Thoracic aorta (tissue), 2 donors: ENCODE measurements at places on chromosomes 5 and 9. TPM values are rescaled to one million over a fixed set of nuclear protein-coding genes. Genes with fewer than 3 reads are reported as not detected.

DNA sequence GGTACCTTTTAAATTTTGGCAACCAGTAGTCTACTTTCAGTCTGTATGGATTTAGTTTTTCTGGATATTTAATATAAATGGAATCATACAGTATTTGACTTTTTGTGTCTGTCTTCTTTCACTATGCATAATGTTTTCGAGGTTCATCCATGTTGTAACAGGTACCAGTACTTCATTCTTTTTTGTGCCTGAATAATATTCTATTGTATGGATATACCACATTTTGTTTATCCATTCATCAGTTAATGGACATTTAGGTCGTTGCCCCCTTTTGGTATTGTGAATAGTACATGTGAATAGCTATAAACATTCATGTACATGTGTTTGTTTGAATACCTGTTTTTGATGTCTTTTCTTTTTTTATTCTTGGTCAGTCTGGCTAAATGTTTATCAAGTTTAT lies 19.1 kb upstream of the TBCA start:
- no peak for DNase-seq

DNA sequence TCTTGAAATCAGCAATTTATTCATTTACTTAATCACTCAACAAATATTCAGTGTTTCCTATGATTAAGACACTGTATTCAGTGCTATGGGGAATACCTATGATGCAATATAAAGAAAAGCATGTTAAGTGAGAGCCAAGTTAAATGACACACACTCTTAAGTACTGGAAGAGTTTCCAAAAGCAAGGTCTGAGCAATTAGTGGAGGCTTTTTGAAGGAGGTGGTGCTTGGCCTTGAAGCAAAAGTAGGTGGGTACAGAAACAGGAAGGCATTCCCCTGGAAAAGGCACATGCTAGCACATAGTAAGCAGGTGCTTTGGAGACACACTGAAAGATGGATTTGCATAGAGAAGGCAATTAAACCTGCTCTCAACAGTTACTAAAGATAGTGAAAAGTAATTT lies 4.0 kb downstream of the TSLP start:
- no peak for DNase-seq

DNA sequence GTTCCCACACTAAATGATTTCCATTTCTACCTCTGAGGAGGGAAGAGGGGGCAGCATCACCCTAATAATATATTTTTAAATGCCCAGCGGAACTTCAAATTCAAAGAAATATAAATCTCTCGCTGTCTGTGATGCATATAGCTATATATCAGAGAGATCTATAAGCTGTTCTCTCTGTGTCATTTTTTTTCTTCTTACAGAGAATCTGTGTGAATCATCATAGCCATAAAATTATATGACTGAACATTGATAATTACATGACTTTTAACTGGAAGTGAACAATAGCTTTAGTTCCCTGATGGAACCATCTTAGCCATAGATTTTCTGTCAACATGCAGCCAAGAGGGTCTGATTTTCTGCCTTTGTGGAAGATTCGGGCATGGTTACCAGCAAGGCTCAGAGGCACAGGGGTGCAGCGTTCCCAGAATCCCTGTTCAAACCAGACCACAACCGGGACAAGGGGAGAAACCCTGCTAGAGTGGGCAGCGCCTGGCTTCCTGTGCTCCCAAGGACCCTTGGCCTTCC lies 93.7 kb upstream of the OSMR start:
- no peak for DNase-seq

The POU5F2 gene
- 6.2 TPM for total RNA-seq

The PDE6A gene
- not detected for total RNA-seq

DNA sequence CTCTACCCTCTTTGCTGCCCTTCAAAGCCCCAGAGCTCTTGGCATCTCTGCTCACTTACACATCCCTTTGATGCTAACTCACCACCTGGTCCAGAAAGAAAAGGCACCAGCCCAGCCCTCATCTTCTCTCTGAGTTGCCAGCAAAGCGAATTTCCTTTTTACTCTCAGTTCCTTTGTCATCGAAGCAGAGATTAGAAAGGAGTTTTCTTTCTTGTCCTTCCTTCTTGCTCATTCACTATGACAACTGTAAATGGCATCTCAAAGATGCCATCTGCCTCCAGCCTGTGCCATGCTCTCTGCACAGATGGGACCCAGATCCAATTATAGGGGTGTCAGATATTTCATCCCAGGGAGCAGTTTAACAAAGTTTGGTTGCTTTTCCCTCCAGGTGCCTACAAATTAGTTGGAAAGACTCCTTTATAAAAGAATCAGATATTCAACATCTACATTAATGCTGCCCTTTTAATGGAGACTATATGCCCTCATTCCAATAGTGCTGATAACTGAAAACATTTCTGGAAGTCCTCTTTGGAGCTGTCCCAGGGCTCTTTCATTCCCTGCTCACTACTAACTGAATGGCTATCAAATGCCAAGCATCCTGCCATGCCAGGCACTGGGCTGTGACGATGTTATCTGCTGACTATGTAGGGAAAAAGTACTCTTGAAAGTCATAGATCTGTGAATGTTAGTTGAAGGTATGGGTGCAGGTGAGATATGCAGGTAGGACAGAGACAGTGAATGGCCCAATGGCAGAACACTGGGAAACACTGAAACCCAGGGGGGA lies 58.9 kb downstream of the SUSD1 start:
- DNase-seq: no peak

DNA sequence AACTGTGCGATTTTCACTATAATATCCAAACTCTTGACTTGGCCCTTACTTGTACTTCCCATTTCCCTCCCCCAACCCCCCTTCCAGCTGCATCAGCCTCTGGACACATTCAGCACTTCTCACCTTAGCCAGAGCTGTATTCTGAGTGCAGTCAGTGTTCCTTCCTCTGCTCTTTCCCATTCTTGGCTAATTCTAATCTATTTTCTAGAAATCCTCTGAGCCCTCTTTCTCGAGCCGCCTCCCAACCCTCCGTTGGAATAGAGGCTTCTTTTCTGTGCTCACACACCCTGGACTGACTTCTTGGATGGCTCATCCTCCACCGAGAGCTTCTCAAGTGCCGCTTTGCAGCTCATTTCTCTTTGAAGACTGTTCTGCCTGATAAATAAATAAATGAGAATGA lies 188.8 kb downstream of the NTRK2 start:
- DNase-seq: no peak

The CACFD1 gene
- 15.8 TPM for total RNA-seq

DNA sequence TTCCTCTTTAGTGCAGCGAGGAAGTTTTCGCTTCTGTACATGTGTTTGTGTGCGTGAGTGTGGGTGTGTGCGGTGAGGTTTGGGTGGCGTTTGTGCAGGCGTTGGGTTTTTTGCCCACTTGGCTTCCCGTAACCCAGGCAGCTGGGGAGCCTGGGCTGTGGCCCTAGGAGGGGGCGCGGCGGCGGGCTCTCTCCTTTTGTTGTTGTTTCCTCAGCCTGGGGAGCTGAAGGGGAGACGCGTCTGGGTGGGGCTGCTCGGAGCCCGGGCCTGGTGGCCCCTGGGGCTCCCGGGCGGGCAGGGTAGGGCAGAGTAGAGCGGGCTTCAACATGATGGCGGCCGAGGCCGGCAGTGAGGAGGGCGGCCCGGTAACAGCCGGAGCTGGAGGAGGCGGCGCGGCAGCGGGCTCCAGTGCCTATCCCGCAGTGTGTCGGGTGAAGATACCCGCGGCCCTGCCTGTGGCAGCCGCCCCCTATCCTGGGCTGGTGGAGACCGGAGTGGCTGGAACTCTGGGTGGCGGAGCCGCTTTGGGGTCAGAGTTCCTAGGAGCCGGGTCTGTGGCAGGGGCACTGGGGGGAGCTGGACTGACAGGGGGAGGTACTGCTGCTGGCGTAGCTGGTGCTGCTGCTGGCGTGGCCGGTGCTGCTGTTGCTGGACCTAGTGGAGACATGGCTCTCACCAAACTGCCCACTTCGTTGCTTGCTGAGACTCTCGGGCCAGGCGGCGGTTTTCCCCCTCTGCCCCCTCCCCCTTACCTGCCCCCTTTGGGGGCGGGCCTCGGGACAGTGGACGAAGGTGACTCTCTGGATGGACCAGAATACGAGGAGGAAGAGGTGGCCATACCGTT lies 665 bp downstream of the RASA1 start:
- DNase-seq: peak; percentile 15

The IL9 gene
- total RNA-seq: not detected

The ECSCR gene
- 27.1 TPM for total RNA-seq

DNA sequence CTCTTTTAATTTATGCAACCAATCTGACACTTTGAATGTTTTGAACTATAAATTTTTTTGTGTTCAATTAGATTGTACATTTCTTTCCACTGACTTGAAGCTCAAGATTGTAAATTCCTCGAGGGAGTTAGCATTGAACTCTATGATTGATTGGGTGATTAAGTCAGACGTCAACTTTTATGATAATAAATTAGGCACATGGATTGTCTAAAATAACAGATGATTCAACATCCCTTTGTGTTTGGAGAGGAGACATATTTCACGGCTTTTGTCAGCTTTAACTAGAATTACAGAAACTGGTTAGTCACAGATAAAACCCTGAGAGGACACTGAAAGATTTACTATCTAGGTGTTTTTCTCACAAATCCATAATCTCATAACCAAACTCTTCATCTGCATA lies 32.7 kb upstream of the TXNDC8 start:
- DNase-seq: no peak

GRCh38 chr5:11455505-11455904 lies 448.7 kb downstream of the CTNND2 start:
- DNase-seq: no peak

DNA sequence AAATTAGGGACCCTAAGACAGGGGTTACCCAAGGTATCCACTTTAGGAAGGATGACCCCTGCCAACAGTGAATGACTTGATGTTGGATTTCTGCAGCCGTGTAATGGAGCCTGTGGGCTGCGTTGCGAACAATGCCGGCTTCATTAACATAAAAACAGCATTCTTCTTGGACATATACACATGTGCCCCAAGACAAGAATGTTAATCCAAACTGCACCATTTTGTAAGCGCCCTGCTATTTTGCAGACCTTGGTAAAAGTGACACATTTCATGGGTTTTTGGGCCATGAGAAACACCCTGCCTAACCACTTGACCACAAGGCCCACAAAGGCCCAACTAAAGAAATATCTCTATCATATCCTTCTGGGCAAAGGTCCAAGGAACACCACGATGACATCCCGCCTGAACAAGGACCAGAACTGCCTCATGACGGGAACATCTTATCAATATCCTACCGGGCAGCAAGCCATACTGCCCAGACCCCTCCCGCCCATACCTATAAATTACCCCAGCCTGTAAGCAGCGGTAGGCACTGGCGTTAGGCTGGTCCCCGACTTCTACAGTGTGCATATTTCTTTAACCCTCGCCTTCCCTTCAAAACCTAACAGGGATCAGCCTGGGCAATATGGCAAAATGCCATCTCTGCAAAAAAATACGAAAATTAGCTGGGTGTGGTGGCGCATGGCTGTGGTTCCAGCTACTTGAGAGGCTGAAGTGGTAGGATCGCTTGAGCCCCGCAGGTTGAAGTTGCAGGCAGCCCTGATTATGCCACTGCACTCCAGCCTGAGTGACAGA lies 9.7 kb upstream of the PDCD1LG2 start:
- no peak for DNase-seq

The ENHO gene
- not detected for total RNA-seq

GRCh38 chr9:35338086-35338485 lies 151.8 kb upstream of the RUSC2 start:
- no peak for DNase-seq

The KIF12 gene
- not detected for total RNA-seq

The RLN2 gene
- total RNA-seq: not detected

The TRIM36 gene
- 4.6 TPM for total RNA-seq

DNA sequence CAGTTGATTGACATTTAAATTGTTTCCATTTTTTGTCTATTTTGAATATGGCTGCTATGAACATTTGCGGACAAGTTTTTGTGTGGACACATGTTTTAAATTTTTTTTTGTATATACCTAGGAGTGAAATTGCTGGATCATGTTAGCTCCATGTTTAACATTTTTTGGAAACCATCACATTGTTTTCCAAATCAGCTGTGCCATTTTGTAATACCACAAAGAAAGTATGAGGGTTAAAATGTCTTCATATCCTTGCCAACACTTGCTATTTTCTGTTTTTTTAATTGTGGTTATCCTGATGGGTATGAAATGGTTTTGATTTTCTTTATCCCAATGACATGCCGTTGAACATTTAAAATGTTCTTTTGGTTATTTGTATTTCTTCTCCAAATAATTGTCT lies 52.1 kb downstream of the CARTPT start:
- DNase-seq: no peak

DNA sequence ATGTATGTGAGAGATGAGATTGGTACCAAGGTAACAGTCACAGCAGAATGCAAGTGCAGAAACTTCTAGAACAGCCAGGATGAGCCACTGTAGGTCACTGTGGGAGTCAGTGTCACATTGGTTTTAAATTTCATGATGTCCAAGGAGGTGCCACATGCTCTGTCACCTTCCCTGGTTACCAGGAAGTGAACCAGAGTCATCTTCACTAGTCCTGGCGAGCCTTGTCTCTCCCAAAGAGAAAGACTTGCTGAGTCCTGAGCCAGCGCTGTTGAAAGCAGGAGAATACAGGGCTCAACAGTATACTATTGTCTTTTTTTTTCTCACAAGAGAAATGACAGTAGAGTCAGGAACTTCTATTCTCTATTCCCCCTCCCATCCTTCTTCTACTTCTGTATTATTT lies 615.5 kb downstream of the RAB3C start:
- no peak for DNase-seq

The LHX3 gene
- not detected for total RNA-seq

DNA sequence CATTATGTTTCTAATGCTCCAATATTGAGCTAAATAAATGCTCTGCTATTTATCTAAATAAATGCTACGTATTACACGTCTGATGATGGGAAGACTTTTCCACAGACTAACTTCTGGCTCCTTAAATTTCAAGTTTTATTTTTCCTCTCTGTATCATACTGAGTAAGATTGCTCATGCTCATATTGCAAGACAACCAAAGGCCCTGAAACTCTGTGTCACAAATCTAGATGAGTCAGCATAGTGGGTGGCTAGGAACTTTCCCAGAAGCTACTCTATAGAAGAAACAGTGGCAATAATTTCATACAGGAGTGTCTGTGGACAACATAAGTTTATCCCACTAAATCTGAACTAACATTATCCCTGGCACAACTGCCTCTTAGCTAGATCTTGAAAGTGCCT lies 53.0 kb upstream of the RFX3 start:
- DNase-seq: no peak

DNA sequence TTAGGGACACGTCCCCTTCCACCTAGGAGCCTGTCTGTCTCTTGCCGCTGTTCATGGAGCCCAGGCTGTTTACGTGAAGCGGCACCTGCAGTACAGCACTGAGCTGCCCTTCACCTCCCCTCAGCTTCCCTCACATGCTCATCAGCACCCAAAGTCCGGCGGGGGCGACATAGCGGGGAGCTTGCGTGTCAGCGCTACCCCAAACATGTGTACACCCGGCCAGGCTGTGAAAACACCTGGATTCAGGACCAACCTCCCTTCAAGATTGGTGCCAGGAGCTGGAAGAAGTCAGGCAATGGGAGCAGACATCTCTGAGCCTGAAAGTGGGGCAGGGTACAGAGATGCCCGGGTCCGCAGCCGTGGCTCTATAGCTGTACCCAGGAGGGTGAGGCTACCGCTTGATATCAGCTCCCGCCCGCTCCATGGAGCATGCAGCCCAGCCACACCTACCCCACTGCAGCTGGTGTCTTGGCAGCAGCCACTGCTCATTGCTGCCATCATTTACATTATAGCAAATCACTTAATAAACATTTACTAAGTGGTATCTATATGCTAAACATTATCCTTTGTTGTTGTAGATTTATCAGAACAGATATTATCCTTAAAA lies 712.1 kb downstream of the CDH9 start:
- DNase-seq: no peak

The C9orf50 gene
- not detected for total RNA-seq

The PRELID1 gene
- 54.0 TPM for total RNA-seq
